Activated gamma-delta T cell treated with Interleukin-2 at 50 U/mL for 16 hours (primary cell): ENCODE measurements at places on chromosomes 11 and 22.

DNA sequence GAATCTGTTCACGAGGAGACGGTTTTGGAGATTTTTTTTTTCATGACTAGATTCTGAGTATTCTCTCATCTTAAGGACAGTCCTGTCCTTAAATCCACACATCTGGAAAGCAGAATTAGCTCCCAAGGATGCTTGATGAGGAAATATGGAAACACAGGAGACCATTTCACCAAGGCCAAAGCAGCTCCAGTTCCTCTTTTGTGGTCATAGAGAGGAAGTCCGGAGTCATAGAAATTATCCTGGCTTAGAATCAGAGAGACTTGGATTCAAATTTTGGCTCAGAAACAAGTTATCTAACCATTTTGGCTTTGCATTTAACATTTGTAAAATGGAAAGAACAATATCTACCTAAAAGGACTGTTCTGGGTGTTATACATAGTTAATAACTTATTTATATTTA lies 7.3 kb upstream of the TEAD1 start:
- DNase-seq, result no peak

GRCh38 chr11:122647736-122648275 lies 7.7 kb upstream of the UBASH3B start:
- no peak for DNase-seq

DNA sequence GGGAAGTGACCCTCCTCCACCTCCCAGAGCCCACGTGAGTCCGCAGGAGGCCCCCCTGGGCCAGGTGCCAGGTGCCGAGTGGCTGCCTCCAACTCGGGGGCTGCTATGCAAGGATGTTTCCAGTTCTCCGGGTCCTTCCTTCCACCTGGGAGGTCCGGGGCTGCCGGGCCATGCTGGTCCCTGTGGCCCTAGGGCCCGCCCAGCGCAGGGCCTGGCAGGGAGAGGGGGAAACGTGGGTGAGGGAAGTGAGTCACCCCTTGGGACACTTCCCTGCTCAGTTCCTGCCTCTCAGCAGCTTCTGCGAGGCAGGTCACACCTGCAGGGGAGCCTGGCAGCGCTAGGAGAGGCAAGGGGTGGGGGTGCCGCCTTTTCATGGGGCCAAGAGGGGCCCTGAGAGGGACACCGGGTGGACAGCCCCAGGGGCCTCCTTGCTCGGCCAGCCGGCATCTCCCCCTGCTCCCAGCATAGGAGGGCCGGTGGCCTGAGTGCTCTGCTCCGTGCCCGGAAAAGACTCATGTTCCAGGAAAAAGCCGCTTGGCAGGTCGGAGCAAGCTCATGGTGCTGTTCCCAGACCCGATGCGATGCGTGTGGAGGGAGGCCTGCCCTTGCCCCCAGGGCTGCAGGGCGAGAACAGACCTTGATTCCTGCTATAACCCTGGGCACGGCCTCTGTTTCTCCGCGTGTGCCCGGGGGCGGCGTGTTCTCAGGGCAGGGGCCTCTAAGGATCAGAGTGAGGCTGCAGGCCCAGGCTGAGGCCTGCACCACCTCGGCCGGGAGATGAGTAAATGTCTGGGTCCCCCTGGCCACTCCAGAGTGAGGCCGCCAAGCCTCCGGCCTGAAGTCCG lies 30.3 kb upstream of the WNT7B start:
- no peak for DNase-seq

GRCh38 chr22:46367707-46368191 lies 32.2 kb downstream of the TRMU start:
- peak; percentile 70 for DNase-seq

- DNase-seq, result no peak
These were observed 11.1 kb downstream of the CERK start for GRCh38 chr22:46726986-46727317.

DNA sequence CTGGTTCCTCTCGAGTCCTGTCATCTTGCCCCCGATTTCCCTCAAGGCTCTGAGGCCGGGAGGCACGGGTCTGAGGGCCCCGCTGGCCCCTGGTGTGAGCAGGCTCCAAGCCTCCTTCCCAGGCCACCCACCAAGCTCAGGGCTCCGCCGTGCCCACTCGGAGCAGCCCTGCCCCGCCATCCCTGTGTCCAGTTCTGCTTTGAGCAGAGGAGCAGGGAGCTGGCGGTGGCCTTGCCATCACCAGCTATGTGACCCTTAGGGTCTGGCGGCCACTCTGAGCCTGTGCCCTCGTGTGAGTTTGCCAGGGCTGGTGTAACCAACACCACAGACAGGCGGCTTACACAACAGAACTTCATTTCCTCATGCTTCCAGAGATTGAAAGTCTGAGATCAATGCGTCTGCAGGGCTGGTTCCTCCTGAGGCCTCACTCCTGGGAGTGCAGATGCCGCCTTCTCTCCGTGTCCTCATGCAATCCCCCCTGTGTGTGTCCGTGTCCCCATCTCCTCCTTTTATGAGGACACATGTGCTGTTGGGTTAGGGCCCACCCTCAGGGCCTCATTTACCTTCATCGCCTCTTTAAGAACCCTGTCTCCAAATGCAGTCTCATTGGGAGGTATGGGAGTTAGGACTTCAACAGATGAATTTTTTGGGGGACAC lies 36.5 kb upstream of the CELSR1 start:
- no peak for DNase-seq

GRCh38 chr11:73761403-73761945 lies 600 bp upstream of the RAB6A start:
- no peak for DNase-seq

DNA sequence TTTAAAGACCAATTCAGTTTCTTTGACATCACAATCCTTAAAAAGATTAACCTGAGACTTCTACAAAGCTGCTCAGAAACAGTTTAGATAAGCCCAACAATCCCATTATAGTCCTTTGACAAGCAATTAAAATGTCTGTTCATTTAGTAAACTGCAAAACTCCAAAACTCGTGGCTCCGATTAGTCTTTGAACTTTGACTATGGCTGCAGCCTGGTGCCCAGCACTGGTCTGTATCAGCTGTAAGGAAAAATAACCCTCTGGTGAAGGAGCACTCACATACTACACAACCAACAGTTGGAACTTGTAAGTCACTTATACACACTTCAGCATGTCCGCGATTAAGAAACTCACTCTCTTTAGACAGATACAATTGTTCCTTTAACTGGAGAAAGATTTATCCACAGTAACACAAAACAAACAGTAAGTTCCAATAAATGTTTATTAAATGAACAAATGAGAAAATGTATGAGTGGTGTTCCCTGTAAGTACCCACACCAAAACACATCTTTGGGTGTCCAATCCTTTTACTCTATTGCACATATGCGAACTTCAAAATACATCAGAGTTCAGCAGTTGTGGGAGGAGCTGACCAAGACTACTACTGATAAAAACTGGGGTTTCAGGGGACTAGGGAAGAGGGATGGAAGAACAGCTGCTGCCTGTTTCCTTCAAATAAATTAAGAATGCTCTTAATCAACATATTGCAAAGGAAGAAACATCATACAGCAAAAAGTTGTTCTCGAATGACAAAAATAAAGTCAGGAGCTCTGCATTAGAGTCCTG lies 36.4 kb downstream of the PITPNB start:
- no peak for DNase-seq

GRCh38 chr11:93361435-93361834 lies 30.9 kb downstream of the DEUP1 start:
- no peak for DNase-seq

DNA sequence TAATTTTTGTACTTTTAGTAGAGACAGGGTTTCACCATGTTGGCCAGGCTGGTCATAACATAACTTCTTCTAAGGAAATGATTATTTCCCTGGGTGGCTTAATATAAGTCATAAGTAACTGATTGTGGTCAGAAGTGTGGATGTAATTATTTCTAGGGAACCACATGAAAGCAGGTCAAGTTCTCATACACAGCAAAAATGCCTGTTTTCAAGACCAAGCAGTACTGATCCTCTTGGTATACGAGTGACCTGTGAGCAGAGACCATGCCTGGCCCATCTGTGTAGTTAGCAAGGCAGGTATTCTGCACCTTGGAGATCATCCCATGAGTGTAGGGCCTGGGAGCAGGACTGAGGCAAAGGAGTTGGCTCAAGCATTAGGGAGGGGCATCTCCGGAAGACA lies 32.5 kb upstream of the NUCB2 start:
- no peak for DNase-seq

- DNase-seq, result no peak
These were observed 6.9 kb upstream of the GAL start for GRCh38 chr11:68677432-68677831.

DNA sequence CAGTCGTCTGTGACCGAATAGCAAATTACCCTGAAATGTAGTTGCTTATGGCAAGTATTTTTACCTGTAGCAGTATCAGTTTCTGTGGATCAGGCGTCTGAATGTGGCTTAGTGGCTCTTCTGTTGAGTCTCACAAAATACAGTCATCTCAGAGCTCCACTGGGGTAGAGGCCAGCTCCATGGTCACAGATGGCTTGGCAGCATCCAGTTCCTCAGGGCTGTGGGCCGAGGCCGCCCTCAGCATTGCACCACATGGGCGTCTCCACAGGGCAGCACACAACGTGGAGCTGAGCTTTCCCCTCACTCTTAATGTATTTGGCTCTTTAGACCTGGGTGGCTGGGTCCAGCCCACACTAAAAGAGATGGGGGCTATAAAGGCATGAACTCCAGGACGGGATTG lies 57.8 kb downstream of the SBF1 start:
- no peak for DNase-seq
